Stimulated activated CD8-positive, alpha-beta memory T cell treated with anti-CD3 and anti-CD28 coated beads, Interleukin-15, amount 100 ng/mL, for 48 hours (primary cell): ENCODE measurements at places on chromosomes 11 and 22.

GRCh38 chr22:37675930-37676735 lies 697 bp downstream of the LGALS1 start:
- no peak for DNase-seq

DNA sequence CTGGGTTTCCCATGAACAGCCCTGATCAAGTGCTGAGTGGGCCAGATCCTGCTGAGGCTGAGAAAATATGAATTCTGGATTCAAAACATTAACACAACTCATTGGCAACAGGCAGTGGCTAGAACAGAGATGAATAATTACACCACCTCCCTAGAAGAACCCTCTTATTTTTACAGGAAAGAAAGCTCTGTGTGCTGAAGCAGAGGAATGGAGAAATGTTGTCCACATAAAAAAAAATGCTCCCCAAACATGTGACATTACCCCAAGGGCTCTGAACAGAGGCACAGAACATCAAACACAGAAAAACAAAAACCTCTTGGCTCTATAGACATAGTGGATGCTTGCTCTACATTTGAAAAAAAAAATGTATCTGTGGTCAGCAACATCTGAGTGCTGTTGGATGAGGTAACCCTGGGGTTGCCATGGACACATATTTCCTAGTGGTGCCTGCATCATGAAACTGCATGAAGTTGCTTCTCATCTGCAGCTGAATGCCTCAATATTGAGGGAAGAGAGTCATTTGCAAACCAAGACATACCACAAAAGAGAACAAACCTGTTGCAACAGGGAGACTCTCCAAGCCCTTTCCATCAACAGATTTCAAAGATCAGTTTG lies 98.8 kb downstream of the SNX19 start:
- no peak for DNase-seq

DNA sequence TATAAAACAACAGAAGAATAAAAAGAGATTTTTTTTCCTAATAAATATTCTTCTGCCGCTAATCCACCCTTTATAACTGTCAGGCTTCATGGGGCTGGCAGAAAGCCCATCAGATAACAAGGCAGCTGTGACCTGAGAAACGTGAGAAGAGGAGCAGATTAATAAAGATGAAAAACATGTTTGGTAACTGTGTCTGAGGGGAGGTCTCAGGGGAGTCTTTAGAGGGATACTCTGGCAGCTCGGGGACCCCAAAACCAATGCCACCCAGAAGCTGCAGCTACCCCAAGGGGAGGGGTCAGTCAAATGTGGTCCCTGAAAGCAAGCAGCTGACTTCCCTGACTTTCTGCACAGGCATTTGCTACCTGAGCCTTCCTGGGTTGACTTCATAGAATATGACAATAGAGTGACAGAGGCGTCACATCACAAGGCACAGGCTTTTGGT lies 48.4 kb upstream of the POU2AF1 start:
- no peak for DNase-seq

GRCh38 chr11:1509626-1510255 lies 23.2 kb upstream of the MOB2 start:
- no peak for DNase-seq

- DNase-seq, result no peak
These were observed 119.9 kb downstream of the MAML2 start for GRCh38 chr11:96223083-96223482.
